ENCODE measurements at places on chromosomes 16 and 17.

DNA sequence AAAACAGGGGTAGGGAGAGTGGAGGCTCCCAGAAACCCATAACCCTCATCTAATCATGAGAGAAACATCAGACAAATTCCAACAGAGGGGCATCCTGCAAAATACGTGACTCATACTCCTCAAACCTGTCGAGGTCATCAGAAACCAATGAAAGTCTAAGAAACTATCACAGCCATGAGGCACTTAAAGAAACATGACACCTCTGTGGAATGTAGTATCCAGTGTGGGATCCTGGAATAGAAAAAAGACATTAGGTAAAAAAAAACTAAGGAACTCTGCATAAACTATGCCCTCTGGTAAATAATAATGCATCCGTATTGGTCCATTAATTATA, 16.4 kb downstream of the CDH5 start:
- no peak for DNase-seq

DNA sequence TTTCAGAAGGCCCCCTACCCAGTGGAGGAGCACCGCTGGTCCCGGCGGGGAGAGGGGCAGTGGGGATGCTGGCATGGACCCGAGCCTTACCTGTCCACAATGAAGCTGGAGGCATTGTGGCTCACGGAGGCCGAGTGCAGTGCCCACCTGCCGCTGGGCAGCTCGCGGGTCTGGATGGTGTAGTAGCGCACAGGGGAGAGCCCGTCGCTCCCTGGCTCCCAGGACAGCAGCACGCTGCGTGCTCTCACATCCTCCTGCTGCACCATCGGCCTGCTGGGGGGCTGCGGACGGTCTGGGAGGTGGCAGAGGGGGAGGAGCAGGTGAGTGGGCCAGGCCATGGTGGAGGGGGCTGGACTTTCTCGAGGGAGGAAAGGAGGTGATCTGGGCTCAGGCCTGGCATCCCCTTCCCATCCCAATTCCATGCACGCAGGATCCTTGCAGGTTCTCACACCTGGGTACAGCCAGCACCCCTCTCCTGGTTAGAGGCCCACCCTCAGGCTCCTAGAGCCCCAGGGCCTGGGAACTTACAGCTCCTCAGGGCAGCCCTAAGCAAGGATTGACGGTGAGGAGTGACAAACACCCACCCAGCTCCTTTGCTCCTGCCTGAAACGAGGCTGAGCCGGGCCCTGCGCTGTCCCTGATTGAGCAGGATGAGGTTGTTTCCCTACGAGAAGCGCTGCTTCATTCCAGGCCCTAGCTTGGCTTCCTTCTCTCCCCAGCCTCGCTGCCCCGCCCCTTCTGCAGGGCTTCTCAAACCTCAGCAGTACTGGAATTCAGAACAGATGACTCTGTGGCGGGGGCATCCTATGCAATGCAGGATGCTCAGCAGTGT, 76.2 kb upstream of the CDC42EP4 start:
- no peak for DNase-seq

GRCh38 chr17:57861790-57862693, 12.2 kb upstream of the MRPS23 start:
- no peak for DNase-seq

DNA sequence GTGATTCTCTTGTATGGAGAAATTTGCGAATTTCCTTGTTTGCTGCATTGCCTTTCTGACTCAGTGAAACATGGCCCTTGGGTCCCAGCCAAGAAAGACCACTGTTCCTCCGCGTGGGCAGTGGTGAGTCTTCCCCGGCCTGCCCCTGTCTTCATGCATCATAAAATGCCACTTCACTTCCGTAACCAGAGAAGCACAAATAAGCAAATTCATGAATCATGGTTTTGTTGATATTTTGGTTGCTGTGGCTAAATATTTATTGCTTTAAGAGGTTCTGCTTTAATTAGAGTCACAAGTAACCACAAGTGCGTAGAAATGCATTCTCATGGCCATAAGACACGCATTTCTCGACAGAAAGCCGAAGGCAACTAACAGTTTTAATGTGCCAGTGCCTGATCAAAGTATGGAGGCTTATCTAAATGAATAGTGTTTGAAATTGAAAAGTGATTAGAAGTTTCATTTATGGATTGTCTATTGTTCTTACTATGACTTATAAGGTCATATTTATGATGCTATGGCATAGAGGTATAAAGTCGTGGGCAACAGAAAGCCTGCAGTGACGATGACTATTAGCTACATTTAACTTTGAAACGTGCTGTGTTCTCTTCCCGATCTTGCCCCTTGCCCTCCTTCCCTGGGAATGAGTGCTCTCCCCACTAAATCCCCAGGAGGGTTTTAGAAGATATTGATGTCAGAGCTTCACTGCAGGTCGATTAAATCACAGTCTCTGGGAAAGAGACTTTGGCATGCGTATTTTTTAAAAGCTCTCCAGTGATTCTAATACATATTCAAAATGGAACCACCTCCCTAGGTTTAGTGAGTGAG, 76.0 kb downstream of the WIPI1 start:
- no peak for DNase-seq

DNA sequence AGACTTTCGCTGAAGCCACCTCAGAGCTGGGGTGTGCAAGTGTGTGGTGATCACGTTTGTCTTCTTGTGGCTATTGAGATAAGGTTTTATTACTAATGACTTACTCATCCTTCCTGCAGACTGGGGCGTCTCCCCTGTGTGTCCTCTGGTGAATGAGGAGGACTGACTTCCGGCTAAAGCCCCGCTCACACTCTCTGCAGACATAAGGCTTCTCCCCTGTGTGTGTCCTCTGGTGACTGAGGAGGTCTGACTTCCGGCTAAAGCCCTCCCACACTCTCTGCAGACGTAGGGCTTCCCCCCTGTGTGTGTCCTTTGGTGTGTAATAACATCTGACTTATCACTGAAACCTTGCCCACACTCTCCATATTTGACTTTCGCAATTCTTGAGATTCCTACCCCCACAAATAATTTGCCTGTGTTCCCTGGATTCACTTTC, 19.4 kb downstream of the PRDM7 start:
- no peak for DNase-seq

GRCh38 chr17:63437287-63438091, 8.6 kb downstream of the CYB561 start:
- no peak for DNase-seq

DNA sequence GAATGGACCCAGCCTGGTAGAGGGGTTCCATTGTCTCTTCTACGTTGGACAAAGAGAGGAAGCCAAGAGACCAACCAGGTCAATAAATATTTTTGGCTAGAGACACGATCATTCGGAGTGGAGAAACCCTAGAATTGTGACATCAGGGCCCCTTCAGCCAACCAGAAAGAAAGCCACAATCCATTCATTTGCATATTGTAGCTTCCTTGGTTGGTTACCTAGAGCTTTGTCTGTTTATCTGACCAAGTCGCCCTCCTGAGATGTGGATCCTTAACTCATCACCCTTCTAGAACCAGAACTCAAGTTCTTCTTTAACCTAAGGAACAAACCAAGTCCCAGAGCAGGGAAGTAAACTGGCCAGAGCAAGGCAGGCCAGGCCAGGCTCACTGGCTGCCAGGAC, at the start of gene CCDC182:
Gene CCDC182, minus strand, starts transcription at position 58 of the 400 bp plus-strand sequence. Its CDS starts 27 bp downstream, at position 31.
- no peak for DNase-seq

GRCh38 chr17:32783602-32784001, 93.3 kb downstream of the MYO1D start:
- peak; percentile 49 for DNase-seq

- DNase-seq: no peak
Measured at GRCh38 chr16:51049678-51050376, 101.2 kb downstream of the SALL1 start.

GRCh38 chr16:560204-560700, at the start of gene PRR35:
TSS of gene PRR35 (plus strand) at chr16:560394. CDS start at chr16:563295, 2,901 bp downstream.
- no peak for DNase-seq

DNA sequence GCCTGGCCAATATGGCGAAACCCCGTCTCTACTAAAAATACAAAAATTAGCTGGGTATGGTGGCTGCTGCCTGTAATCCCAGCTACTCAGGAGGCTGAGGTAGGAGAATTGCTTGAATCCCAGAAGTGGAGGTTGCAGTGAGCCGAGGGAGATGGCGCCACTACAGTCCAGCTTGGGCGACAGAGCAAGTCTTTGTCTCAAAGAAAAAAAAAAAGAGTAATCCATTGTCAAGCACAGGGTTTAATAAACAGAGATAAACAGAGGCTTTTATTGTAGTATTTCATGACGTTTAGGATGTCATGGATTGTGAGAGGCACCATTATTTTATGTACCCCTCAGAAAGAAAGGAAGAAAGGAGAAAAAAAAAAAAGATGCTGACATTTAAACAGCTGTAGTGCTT, 75.2 kb upstream of the RNU2-1 start:
- no peak for DNase-seq

DNA sequence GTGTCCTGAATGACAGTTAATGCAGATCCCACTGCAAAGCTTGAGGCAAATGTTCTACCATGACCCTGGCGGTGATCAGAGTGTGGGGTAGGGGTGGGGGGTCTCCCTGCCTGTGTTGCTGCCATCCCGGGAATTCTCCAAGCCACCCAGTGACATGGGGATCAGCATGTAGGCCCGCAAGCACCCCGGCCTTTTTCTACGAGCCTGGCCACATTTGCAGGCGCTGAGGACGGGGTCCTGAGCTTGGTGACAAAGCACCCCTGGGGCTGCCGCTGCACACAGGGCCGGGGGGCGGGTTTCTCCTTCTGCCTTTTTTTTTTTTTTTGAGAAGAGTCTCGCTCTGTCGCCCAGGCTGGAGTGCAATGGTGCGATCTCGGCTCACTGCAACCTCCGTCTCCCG, 35.8 kb downstream of the SLC7A5 start:
- DNase-seq: no peak

DNA sequence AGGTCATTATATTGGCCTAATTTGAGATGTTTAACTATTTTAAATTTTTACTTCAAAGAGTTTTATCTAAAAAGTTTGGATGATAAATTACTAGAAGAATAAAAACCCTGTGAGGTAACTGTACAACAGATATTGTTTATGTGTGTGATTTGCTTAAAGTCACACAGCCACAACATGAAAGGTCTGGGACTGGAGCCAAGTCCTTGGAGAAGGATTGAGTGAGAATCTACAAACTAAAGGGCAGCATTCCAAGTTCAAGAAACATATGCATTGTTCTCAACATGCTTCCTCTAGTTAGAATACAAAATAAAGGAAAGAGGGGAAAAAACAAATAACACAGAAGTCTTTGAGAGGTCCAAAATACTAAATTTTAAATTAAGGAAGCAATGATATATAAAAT, 131.5 kb upstream of the MON1B start:
- no peak for DNase-seq

DNA sequence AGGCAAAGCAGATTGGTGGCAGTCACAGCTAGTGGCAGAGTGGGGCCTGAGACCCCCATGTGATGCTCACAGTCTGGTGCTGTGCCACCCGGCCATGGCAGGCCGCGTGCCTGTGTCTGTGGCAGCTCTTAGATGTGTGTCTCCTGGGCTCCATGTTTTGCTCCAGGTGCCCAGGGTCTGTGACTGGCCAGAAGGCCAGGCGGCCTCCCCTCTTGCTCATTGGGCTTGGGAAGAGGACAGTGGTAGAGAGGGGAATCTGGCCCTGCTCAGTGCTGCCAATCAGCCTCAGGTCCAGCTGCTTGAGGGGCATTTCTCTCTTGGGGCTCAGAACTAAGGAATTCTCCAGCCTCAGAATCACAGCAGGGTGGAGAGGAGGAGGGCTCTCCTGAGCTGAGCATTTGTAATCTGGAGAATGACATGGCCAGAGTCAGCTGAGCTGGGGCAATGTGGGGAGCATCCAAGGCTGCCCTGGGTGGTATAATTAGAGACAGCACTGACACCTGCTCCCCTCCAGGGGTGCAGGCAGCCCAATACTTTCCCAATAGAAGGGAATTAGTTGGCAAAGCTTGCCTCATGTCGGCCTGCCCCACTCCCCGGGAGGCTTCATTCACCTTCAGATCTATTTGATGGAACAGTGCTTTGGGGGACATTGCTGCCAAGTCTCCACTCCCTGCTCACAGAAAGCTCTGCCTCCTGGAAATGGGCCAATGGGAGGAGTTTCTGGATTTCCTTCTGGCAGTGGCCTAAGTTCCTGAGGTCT, 2.7 kb upstream of the LASP1NB start:
- DNase-seq: no peak

- no peak for DNase-seq
Measured at GRCh38 chr17:9529033-9529700, 46.5 kb downstream of the STX8 start.

DNA sequence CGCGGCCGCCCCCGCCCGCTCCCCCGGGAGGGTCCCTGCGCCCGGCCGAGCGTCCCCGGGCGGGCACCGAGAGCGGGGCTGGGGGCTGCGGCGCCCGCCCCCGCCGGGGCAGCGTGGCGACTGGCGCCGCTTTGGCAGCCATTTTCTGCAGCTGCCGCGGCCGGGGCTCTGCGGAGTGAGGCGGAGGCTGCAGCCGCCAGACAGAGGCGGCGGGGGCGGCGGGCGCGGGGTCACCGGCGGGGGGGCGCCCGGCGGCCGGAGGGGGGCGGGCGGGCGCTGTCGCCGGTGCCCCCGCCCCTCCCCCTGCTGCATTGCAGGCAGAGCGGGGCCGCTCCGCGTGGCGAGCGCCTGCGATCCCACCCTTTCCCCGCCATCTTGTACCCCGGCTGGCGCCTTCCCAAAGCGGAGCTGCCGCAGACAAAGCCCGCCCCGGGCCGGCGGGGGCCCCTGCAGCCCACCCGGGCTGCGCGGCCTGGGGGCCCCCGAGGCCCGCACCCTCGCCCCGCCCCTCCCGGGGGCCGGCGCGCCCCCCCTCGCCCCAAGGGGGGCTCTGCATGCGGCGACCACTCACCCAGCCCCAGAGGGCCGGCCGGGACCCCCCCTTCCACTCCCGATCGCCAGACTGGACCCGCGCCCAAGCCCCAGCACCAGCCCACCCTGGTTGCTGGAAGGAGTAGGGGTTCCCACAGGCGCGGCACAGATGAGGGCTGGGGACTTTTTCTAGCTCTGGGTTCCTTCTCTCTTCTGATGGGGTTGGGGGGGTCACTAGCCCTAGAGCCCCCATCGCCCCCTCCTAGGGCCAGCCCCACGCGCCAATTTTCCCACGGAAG, 16.6 kb upstream of the CBX8 start:
- no peak for DNase-seq

GRCh38 chr17:19702217-19702641, 14.2 kb downstream of the SLC47A2 start:
- DNase-seq: no peak

DNA sequence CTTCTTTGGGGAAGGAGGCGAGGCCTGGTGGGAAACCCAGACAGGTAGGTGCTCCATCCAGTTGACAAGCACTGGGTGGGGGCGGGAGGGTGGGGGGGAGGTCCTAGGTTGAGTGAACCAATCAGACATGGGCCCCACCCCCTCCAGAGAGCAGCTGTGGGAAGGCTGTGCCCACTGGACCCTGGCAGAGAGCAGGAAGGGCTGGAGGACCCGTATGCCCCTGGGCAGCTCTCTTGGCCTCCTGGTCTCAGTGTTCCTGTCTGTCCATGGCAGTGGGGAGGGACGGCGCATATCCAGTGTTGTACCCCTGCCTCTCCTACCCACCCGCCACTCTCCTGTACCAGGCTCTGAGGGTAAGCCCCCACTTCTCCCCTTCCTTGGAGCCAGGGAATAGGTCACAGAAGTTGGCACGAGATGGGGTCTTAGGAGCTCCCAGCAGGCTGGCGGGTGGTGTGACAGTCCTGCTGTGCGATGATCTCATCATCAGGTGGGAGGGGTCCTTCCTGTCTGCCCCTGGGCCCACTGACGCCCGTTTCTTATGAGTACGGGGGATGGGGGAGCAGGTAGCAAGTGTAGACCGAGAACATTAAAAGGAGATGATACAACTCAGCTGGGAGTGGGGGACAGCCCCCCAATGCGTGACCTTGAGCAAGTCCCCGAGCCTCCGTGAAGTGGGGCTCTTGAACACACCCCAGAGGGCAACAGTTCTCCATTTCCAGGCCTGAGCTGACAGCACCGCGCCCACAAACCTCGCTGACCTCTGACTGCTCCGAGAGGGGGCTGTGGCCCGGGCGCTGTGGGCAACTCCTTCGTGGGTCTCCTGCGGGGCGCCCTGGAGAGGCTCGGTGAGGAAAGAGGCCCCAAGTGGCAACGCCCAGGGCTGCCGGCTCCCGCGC, 1.2 kb upstream of the ZFPM1 start:
- DNase-seq: no peak

Data from CD4-positive, alpha-beta memory T cell (primary cell).